ENCODE measurements at places on chromosomes 3 and 15.

DNA sequence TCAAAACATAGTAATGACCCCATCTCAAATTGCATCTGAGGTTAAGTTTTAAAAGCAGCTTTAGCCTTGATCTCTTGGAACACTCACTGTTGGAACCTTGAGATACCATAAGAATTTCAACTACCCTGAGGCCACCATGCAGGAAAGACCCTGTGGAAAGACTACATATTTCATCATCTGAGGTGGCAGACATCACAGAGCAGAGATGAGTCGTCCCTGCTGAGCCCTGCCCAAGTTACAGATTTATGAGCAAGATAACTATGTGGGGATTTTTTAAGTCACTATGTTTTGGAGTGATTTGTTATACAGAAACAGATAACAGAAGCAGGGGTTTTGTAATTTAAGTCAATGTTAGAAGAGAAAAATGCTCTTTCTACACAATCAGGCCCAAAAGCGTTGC lies 168.4 kb downstream of the STAC start:
- no peak for DNase-seq

GRCh38 chr3:23387286-23387918 lies 184.3 kb downstream of the UBE2E2 start:
- no peak for DNase-seq

DNA sequence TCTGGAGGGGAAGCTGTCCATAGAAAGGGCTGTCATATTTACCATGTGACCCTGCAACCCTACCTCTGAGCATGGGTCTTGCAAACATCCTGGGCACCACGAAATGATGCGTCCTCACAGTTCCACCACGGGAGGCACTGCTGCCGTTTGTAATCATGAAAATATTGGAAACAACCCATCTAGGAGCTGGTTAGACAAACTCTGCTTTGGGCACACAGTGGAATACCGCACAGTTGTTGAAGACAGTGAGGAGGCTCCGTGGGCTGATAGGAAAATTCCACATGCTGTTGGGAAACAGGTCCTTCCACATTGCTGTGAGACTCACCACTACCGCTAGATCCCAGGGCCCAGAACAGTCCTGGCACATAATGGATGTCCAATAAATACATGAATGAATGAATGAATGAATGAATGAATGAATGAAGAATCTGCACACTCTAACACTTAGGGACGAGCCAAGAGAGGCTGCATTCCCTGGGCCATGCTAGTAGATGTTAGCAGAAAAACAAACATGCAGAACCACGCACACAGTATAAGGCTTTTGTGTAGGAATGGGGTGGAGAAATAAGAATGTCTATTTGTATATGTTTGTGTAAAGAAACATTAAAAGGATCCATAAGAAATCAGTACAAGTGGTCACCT lies 40.6 kb downstream of the TPRA1 start:
- DNase-seq, result no peak

DNA sequence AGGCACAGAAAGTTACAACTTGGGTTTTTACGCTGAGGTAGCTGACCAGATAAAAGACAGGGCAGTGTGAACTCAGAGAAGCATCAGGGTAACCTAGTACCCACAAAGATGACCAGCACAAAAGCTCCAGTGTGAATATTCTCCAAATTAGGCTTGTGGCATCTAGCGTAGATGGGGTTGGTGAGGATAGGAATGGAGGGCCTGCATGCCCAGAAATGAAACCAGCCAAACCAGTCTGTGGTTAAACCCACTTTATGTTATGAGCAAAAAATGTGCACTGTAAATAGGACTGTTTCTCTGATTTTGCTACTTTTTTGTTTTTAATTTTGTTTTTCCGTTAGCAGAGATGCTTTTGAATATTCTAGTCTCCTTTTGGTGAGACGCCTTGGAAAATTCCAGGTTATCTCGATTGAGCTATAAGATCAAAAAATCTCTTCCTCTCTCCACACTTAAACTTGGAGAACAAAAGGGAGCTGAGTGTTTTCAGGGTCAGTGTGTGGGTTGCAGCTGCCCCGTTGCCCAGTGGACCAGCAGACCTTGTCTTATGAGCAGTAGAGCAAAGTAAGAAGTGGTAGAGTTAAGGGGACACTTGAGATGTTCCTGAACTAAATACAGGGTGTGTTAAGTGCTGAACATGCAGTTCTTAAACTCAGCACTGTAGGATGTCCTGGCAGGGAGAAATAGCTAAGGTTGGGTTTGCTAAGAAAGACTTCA lies 132.9 kb downstream of the C3orf38 start:
- DNase-seq, result no peak

- DNase-seq, result peak; percentile 66
These were observed 427 bp downstream of the MBD4 start for GRCh38 chr3:129439226-129439816.

GRCh38 chr3:129689036-129689435 lies 82.6 kb upstream of the PLXND1 start:
- DNase-seq, result no peak

DNA sequence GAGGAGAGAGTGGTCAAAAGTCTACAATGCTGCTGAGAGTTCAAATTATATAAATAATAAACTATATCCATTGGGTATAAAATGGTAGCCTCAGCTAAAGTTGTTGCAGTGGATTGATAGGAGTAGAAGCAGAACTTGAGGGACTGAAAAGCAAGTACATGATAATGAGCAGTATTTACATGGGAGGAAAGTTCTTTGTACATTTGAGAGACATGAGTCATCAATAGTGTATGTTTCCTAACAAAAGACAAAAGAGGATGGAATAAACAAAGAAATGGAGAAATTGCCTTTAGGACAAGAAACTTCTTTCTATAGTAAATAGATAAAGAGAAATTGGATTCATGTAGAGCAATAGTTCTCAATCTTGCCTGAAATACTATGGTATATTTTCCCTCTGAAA lies 110.0 kb upstream of the PLSCR5 start:
- DNase-seq, result no peak

GRCh38 chr3:25362118-25362517 lies 65.9 kb upstream of the RARB start:
- no peak for DNase-seq

GRCh38 chr15:57152666-57153539 lies 223.4 kb upstream of the CGNL1 start:
- peak; percentile 19 for DNase-seq

GRCh38 chr15:58459045-58459444 lies 27.3 kb downstream of the LIPC start:
- no peak for DNase-seq

DNA sequence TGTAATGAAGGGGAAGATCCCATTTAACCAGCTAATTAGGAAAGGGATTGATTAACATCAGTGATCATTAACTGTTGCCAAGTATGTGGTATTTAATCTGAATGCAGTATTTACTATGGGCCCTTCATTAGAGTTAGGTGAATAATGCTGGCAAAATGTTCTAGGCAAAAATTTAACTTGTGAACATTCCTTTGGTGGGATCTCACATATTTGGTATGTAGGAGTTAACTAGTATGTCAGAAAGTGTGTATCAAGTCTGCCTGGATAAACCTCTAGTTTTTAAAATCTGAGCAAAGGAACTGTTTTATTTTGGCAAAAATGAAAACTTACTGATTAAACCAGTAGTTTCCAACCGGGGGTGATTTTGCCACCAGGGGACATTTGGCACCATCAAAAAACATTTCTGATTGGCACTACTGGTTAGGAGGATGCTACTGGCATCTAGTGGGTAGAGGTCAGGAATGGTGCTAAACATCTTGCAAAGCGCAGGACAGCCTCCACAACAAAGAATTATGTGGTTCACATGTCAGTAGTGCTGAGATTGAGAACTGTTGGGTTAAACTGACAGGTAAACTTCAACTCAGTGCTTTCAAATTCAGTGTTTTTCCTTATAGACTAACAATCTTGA lies 22.5 kb downstream of the LRTM1 start:
- DNase-seq, result no peak

- no peak for DNase-seq
These were observed 67.2 kb upstream of the ATP2C1 start for GRCh38 chr3:130826516-130827182.

- DNase-seq, result peak; percentile 59
These were observed 542.6 kb downstream of the ZBBX start for GRCh38 chr3:166837535-166837934.

DNA sequence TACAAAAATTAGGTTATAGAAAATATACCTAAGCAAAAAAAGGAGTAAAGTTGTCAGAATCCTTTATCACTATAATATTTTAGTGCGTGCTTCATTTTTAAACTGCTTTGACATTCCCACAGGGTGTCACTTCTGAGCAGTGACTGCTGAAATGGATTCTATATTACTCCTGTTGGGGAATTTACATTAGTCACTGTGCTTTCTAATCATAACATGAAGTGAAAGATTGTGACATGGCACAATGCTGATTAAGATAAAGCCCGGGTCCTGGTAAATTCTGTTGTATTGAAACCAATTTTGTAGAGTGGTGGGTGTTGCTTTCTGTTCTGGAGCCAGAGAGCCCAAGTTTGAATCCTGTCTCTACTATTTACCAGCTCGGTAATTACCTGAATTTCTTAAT lies 36.4 kb upstream of the EHHADH start:
- DNase-seq, result no peak

GRCh38 chr15:75705854-75706681 lies 6.6 kb downstream of the CSPG4 start:
- peak; percentile 4 for DNase-seq

DNA sequence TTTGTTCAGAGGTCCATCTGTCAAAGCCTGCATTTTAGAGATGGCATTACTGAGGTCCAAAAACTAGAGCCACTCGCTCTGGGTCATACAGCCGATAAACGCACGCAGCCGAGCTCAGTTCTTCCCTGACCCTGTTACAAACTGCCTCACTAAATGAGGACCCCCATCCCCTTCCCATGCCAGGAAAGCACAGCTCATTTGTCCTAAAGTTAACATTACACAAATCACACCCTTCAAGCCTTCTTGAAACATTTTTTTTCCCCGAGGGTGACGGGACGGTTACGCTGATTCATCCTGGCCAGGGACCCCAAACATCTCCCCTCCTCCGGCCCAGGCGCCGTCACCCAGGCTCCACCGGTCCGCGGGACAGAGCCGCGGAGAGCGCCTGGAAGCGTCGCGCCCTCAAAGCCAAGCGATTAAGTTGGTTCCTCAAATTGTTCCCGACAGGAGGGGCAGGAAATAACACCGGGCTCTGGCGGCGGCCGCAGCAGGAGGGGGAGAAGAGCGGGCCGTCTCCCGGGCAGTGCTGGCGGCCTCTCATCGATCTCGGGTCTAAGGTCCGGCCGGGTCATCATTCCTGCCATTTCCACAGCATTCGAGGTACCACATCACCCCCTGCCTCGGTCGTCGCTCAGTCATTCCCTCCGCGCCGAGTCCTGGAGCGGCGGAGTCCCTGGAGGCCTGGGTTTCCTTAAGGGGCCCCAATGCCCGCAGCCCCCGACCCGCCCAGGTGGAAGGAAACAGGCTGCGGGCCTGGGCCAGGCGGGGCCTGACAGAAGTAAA lies 619 bp upstream of the CMTM8 start:
- no peak for DNase-seq

DNA sequence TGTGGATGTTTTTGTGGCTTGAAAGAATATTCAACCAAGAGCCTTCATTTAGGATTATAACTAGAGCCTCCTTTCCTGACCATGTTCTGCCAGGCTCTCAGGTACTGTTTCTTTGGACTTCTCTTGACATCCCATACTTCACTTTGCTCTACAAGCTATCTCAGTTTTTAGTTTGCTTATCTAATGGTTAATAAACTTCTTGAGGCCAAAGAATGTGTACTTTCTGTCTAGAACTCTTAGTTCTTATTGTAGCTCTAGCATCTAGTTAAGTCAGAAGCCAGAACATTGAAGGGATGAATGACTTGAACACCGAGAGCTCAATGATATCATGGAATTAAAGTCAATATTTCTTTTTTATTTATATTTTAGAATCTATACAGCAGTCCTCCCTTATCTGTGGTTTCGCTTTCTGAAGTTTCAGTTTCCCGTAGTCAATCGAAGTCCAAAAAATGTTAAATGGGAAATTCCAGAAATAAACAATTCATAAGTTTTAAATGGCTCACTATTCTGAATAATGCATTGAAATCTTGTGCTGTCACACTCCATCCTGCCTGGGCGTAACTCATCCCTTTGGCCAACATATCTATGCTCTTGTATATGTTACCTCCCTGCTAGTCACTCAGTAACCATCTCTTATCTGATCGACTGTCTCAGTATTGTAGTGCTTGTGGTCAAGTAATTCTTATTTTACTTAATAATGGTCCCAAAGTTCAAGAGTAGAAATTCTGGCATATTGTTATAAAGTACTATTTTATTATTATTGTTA lies 368.6 kb upstream of the RBMS3 start:
- DNase-seq, result no peak

DNA sequence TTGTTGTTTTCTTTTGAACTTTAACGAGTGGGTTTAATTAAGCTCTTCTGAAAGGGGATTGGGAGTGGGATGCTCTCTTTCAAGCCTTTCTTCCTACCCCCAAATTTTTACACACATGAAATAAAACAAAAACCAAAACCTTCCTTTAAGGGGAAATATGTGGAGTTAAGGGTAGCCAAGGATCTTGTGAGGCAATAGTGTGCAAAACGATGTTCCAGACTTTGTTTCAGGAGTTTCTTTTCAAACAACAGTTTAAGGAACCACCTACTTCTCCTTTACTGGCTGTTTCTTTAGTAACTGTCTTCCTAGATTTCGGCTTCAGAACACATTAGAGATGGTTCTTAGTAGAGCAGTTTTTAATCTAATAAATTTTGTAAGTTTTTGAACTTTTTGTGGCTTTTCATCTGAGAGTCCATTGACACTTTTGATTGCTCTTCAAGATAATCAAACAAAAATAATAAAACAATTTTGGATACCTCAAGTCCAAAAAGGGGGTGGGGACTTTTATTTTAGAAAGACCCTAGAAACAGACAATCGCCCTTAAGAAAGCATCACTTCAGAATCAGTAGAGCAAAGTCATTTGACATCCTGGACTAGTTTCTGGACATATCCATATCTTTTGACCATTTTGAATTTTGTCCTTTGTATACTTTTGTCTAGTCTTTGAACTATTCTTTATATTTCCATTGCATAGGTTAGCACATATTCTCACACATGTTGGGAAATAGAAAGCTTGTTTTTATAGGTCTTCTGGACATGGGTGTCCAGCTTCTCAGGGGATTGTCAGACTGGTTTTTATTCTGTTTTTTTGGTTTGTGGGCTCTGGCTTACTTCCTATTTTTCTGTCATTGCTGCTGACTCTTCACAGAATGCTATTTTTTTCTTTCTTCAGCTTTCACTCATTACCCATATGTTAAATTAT lies 6.0 kb downstream of the DIPK2A start:
- peak; percentile 44 for DNase-seq

GRCh38 chr15:33601461-33601860 lies 290.7 kb downstream of the RYR3 start:
- DNase-seq, result no peak

- no peak for DNase-seq
These were observed 589.0 kb upstream of the DPPA4 start for GRCh38 chr3:109926376-109926775.
